ENCODE measurements at places on chromosomes 2 and 18.

DNA sequence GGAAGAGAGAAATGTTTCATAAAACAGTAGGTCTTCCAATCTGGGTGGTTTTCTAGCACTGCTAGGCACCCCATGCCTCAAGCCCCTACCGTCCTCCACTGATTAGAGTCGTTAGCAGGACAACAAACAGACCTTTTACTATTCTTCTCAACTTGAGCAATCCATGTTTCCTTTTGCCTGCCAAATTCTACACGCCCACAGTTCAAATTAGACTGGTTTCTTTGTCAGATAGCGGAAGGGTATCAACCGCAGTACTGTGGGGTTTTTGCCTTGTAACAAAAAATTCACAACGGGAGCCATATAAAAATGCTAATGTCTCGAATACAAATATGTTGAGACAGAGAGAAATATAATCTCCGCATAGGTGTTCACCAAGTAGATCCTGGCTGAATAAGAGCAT is 59.9 kb downstream of the VIT start:
- no peak for DNase-seq

GRCh38 chr18:8389391-8390340 is 219.6 kb upstream of the RAB12 start:
- peak; percentile 77 for DNase-seq

GRCh38 chr18:9715088-9715343 is 6.9 kb downstream of the RAB31 start:
- DNase-seq: no peak

DNA sequence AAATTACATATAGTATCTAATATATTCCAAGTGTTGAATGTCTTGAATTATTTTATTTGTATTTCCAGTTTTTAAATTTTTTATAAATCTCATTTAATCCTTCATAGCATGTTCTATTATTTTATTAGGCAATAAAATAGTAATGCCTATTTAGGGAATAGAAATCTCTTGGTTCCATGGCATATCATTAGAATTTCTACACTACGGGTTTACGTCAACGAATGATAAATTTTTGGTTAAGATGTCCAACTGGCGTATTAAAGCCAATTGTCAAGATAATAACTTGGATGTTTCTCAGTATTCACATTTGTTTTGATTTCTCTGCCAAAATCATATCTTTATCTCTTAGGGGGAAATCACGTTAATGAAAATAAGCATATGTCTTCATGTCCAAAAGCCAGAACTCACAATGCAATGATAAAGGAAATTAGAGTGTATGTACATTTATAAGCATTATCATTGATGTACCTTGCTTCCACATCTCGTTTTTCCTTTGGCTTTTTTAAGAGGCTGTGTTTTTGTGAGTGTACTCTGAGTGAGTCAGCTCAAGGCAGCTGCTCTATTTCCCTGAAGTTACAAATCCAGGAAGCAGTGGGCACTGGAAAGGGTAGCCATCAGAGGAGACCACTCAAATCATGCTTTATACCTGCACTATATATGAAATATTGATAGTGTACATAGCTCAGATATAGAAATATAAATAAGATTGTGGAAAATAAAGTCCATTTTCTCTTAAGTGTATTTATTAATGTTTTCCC is 115.8 kb upstream of the PDE1A start:
- DNase-seq: peak; percentile 11

- no peak for DNase-seq
Observed at GRCh38 chr2:181836583-181836982, 54.9 kb upstream of the ITPRID2 start.
